ENCODE measurements at places on chromosomes 13 and 19.

DNA sequence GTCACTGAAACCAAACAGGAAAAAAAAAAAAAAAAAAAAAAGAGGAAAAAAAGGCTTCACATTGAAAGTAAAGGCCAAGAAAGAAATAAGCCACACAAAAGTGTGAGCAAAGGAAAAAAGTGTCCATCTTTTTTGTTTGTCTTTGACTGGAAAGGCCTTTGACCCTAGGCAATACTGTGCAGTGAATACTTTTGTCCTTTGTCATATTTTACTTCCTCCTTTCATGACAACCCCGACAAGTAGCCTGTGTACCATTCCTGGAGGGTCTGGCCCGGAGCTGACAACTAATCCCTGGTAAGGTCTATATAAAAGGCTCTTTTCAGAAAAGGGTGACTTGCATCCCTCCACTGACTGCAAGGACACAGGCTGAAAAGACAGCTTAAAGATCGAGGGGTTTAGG, 12.9 kb upstream of the MICU2 start:
- no peak for DNase-seq

GRCh38 chr13:26786651-26787295, 26.2 kb upstream of the GPR12 start:
- no peak for DNase-seq

- DNase-seq: peak; percentile 34
These were observed 1.4 kb downstream of the EFNB2 start for GRCh38 chr13:106533943-106534638.

GRCh38 chr19:8004723-8005513, 523 bp downstream of the ELAVL1 start:
- DNase-seq: no peak

DNA sequence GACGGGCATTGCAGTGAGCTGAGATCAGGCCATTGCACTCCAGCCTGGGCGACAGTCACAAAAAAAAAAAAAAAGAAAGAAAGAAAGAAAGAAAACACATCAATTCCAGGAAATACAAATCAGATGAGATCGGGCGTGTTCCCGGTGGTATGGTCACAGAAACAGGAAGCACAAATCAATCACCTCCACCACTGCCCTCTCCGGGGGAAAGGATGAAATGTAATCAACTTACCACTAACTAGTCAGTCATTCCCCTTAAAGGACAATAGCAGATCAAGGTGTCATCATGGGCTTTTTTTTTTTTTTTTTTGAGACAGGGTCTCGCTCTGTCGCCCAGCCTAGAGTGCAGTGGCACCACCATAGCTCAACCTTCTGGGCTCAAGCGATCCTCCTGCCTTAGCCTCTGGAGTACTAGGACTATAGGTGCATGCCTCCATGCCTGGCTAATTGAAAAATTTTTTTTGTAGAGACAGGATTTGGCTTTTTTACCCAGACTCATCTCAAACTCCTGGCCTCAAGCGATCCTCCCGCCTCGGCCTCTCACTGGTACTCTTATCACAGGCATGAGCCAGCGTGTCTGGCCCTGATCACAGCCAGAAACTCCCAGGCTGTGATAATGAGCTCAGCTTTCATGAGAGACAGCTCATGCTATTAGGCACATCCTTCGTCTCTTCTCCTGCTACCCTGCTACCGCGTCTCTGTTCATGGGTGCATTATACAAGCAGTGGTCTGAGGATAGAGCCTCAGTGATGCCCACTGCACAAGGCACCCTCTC, 6.8 kb upstream of the DPRX start:
- DNase-seq: no peak

DNA sequence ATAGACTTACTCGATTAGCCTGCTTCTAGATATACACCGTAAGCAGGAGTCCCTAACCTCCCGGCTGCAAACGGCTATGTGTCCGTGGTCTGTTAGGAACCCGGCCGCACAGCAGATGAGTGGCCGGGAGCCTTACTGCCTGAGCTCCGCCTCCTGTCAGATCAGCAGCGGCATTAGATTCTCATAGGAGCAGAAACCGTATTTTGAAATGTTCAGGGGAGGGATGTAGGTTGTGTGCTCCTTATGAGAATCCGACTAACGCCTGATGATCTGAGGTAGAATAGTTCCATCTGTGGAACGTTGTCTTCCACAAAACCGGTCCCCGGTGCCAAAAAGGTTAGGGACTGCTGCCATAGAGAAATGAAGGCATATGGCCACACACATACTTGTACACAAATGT, 1491.9 kb downstream of the SLITRK5 start:
- no peak for DNase-seq

DNA sequence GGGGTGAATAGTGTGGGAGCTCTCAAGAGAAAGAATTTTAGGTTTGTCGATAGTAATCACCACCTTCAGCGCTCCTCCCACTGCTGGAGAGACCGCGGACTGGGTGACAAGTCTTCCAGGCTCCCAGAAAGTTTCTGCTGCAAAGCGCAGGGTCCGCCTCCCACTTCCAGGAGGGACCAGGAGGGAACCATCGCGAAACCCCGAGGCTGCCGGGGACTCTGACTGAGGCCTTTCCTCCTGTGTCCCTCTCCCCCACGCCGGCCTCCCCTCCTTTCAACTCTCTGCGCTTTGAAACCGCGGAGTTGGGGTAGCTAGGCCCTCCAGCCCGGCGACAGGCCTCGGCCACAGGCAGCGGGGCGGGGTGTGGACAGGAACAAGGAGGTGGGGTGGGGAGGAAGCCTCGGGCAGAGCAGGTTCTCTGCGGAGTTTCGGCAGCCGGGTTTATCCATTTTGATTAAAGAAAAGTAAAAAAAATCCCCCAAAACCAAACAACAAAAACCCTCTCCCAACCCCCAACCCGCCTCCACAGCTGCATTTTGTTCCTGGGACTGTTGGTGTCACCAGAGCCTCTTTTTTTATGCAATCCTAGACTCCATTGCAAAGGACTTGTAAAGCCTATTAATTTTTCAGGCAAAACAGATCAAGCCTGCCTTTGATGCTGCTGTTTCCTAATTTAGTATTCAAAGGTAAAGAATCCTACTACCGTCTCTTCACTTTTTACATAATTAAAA, 157.2 kb downstream of the TM9SF2 start:
- DNase-seq: peak; percentile 34

DNA sequence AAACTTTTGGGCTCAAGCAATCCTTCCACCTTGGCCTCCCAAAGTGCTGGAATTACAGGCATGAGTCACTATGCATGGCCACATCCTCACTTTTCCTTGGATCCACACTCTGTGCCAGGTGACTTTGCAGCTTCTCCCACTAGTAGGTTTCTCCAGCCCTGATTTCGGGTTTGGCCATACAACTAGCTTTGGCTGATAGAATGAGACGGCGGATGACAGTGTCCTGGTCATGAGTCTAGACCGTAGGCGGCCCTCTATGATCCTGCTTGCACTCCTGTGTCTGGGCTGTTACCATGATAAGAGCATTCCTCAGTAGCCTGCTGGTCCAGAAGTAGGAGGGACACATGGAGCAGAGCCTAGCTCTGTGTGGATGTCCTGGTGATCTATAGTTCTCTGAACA, 112.5 kb upstream of the KL start:
- DNase-seq: no peak

GRCh38 chr13:42892760-42893159, 99.3 kb downstream of the EPSTI1 start:
- no peak for DNase-seq

DNA sequence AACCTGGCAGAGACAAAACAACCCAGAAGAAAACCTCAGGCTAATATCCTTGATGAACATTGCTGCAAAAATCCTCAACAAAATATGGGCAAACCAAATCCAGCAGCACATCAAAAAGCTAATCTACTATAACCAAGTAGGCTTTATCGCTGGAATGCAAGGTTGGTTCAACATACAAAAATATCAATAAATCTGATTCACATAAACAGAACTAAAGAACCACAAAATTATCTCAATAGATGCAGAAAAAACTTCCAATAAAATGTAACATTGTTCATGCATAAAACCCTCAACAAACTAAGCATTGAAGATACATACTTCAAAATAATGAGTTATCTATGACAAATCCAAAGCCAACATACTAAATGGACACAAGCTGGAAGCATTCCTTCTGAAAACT, 8.8 kb downstream of the ZNF724 start:
- no peak for DNase-seq

GRCh38 chr13:111577956-111578605, 257.6 kb downstream of the TEX29 start:
- DNase-seq: no peak

DNA sequence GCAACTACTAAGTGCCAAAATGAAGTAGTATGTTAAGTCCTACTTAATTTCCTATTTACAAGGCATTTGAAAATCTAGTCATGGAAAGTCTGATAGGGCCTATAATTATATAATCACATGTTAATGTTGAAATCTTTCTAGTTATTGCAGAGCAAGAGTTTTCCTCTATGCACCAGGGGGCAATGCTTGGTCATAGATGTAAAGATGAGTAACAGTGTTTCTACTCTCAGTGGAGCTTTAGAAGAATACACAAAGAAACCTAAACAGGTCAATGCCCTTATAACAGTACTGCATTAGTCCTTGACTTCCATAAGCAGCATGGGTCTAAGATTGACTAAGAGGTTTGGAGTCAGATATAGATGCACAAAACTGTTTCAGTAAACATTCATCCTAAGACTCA, 218.7 kb downstream of the KCTD12 start:
- no peak for DNase-seq

- no peak for DNase-seq
These were observed 4.5 kb upstream of the SHISA7 start for GRCh38 chr19:55447421-55448174.

GRCh38 chr19:35291259-35291658, 702 bp upstream of the MAG start:
- DNase-seq: no peak

DNA sequence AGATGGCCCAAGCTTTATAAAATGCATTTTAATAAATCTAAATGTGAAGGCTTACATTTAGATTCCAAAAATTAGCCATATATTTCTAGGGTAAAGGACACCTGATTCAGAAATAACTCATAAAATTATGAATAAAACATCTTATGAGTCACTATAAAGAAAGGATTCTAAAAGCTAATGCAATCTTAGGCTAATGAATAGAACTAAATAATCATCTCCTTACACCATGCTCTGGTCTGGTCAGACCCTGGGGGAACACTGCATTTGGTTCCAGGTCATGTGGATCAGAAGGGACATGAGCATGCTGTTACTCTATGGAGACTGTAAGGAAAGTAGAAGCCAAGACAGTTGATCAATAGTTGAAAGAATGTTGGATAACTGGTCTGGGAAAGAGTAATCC, 370.4 kb downstream of the NDFIP2 start:
- DNase-seq: no peak

DNA sequence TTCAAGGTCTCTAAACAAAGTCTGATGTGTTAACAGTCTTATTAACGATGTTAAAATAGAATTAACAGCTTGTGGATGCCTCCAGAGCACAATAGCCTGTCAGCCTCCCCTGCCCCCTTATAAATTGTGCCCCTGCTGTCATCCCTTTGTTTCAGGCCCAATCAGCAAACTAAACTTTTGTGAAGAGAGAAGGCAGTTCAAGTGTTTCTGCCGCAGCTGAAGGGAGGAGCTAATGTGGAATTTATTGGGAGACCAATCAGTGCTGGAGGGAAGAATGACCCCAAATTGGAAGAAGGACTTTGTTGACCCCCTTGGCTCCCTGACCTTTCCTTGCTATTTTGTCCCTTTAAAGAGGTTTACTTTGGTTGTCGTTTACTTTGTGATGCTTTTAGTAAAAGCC, 160.5 kb downstream of the TM9SF2 start:
- DNase-seq: no peak

GRCh38 chr13:36088001-36088400, 43.2 kb downstream of the DCLK1 start:
- no peak for DNase-seq

GRCh38 chr13:95005300-95005699, 293.0 kb upstream of the SOX21 start:
- DNase-seq: no peak

- no peak for DNase-seq
These were observed 122.5 kb downstream of the RGCC start for GRCh38 chr13:41579881-41580280.

- no peak for DNase-seq
These were observed 4.4 kb downstream of the GPR4 start for GRCh38 chr19:45597425-45598111.

- DNase-seq: no peak
These were observed 814.7 kb upstream of the ATXN8OS start for GRCh38 chr13:69292789-69293425.

GRCh38 chr19:10412257-10412977, 7.9 kb upstream of the PDE4A start:
- DNase-seq: no peak

DNA sequence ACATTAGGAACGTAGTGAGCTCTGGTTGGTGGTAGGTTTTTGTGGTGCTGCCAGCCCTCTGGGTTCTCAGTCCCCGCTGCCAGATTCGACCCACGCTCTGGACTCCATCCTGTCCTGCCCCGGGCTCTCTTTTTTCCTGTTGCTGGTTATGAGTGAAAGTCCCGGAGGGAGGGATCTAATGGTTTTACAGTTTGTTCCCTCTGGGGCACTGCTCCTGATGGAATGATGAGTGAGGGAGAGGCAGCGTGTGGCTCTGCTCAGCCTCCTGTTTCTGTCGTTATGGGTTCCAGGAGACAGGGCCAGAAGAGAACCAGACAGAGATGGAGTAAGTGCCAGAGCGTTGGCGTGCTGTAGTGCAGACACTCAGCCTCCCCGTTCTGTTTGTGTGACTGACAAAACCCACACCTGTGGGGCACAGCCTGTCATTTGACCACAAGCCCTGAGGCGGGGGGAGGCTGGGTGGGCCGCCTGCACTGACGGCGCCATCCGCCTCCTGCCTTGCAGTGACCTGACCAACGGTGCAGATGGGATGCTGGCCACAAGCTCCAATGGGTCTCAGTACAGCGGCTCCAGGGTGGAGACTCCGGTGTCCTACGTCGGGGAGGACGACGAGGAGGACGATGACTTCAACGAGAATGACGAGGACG, 18.3 kb downstream of the ATP4B start:
- DNase-seq: no peak

- DNase-seq: no peak
These were observed 1.0 kb upstream of the CHAMP1 start for GRCh38 chr13:114313061-114313860.

GRCh38 chr13:67614579-67614978, 384.4 kb upstream of the PCDH9 start:
- no peak for DNase-seq

GRCh38 chr13:43786766-43787517, at the start of gene ENOX1:
Gene ENOX1, minus strand, starts transcription at chr13:43786972.
- peak; percentile 39 for DNase-seq

- DNase-seq: no peak
These were observed 1.5 kb downstream of the MAST3 start for GRCh38 chr19:18098891-18099622.

All from mucosa of gallbladder (tissue), 1 donor.